ENCODE measurements at places on chromosomes 16 and 17.
A peak's percentile ranks its signal among the peaks of the same experiment; 100 is the strongest.

- peak; percentile 23 for DNase-seq
Measured at GRCh38 chr16:4376126-4376892, 4.7 kb downstream of the VASN start.

DNA sequence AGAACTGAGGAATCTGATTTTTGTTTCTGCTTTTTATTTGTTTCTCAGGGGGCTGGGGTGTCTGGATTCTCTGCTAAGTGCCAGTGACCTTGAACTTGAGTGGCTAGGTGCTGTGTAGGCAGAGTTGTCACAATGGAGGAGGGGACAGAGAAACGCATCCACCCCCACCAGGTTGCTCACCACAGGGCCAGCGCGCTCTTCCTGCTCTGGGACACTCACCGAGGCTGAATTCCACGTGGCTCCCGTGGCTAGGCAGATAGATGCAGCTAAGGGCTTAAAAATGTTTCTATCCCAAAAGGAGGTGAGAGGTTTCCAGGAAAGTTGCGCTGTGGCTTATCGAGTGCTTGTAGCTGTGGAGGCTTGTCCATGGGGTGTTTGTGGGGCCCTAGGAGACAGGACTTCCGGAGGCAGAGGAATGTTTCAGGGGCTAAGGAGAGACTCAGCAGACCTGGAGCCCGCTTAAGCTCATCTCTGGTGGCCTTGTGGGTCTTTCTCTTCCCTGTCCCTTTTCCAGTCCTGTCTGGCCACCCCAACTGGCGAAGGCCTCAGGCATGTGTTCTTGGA lies 36.8 kb downstream of the ADCY7 start:
- no peak for DNase-seq

GRCh38 chr17:39852239-39852638 lies 11.9 kb downstream of the IKZF3 start:
- no peak for DNase-seq

- peak; percentile 6 for DNase-seq
Measured at GRCh38 chr16:31382485-31383161, 10.5 kb upstream of the ITGAD start.

DNA sequence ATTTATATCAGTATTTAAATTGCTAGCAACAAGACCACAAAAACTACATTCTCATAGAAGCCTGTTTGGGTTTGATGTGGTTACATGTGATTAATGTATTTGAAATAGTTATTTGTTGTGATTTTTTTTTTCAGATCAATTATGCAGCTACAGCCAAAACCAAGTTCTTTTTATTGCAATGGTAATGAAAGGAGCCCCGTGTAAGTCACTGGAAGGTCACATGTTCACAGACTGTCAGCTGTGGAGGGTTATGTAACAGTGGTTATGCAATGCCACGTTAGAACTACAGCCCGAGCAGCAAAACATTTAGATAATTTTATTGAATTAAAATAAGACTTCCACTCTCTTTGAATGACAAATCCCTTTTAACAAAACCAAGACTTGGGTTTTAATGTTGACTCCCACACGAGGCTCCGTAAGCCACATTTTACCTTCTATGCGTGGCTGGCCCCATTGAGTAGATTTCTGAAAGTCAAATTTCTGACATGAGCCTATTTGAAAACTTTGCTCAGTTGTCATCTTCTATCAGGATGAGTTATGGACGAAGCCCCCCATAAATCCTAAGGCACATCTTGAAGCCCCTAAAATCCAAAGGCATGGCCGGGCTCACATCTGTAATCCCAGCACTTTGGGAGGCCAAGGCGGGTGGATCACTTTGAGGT lies 41.8 kb upstream of the SEC14L1 start:
- DNase-seq = peak; percentile 64

- no peak for DNase-seq
Measured at GRCh38 chr17:81267390-81268067, 27.6 kb downstream of the SLC38A10 start.

- DNase-seq = peak; percentile 7
Measured at GRCh38 chr16:46972429-46973206, 856 bp downstream of the DNAJA2 start.

- DNase-seq = no peak
Measured at GRCh38 chr17:21814776-21815175, 122.5 kb downstream of the KCNJ18 start.

GRCh38 chr17:32494621-32495358 lies 8.0 kb downstream of the CDK5R1 start:
- DNase-seq = peak; percentile 66

DNA sequence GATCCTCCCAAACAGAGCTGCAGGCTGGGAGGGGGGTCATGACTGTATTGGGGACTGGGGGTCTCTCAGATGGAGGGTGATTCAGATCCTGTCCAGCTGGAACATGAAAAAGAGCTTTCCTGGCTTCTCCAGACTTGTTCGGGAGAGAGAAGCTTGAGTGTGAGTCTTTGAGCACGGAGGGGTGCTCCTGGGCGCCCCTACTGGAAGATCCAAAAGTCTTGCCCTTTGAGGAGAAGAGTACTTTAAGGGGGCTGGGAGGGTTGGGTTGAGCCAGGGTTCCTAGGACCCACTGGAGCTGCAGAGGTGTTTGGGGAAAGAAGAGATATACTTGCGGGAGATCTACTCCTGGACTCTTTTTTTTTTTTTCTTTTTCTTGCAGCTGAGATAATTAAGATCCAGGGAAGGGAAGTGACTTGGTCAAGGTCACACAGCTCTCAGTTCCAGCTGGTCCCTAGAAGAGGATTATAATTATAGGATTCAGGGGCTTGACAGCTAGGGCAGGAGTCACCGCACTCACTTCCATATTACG lies 8.4 kb downstream of the RARA start:
- no peak for DNase-seq

GRCh38 chr17:72135546-72136325 lies 14.9 kb downstream of the SOX9 start:
- no peak for DNase-seq

DNA sequence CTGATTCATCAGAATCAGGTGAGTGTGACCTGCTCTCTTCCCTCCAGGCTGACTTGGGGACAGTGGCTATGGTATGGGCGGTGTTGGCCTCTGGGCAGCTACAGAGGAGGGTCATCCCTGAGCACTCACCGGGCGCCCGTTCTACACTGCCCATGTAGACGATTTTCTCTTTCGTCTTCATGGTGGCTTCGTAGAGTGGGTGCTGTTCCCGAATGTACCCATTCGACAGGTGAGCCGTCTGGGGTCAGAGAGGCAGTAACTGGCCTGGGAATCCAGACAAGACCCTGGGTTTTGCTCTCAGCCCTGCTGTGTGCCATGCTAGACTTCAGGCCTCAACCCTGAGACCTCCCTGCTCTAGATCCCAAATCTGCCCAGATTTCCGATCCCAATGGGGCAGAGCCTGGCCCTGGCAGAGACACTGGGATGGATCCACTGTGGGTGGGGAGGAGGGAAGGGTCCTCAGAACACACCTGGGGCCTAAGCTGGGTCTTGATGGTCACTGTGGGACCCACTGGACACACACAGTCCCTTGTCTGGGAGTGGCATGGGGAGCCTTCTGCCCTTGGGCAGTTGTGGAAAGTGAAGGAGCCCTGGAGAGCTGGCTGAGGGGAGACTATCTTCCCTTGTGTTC lies 13.2 kb downstream of the USP6 start:
- no peak for DNase-seq

GRCh38 chr16:19118938-19119431 lies 5.2 kb downstream of the ITPRIPL2 start:
- peak; percentile 18 for DNase-seq

- peak; percentile 64 for DNase-seq
Measured at GRCh38 chr17:50550661-50551432, 3.9 kb downstream of the SPATA20 start.

DNA sequence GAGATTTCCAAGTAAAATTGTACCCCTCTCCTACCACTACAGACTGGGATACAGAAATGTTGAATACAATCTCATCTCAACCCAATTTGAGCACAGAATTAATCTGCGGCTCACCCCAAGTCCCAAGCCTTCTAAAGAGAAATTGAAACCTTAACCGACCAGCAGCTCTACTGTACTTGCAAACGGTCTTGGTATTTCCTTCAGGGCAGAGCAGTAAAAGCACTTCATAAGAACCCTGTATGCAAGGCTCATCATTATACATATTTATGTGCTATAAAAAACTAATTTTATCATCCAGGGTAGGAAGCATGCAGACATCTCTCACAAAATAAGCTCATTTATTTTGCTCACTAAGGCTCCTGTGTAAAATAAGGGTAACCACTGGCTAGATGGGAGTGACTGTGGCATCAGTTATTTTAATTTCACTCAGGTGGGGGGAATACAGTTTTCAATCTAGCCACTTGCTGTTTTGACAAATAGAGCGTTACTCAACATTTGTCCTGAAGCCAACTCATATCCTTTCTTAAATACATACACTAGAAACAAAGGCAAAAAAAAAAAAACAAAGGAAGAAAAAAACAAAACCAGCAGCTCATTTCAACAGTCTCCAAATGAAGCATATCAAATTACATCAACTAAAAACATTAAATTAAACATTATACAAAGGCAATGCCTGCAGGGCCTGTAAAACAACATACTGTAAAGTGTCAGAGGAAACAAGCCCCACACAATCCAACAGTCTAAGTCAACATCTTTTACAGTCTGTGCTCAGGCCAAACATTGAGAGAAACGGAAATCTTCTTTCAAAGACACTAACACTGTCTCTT lies 65.0 kb downstream of the PARN start:
- no peak for DNase-seq

- no peak for DNase-seq
Measured at GRCh38 chr17:57607553-57608120, 137.5 kb downstream of the CCDC182 start.

GRCh38 chr17:76640550-76641380 lies 2.8 kb downstream of the ST6GALNAC1 start:
- DNase-seq = no peak

DNA sequence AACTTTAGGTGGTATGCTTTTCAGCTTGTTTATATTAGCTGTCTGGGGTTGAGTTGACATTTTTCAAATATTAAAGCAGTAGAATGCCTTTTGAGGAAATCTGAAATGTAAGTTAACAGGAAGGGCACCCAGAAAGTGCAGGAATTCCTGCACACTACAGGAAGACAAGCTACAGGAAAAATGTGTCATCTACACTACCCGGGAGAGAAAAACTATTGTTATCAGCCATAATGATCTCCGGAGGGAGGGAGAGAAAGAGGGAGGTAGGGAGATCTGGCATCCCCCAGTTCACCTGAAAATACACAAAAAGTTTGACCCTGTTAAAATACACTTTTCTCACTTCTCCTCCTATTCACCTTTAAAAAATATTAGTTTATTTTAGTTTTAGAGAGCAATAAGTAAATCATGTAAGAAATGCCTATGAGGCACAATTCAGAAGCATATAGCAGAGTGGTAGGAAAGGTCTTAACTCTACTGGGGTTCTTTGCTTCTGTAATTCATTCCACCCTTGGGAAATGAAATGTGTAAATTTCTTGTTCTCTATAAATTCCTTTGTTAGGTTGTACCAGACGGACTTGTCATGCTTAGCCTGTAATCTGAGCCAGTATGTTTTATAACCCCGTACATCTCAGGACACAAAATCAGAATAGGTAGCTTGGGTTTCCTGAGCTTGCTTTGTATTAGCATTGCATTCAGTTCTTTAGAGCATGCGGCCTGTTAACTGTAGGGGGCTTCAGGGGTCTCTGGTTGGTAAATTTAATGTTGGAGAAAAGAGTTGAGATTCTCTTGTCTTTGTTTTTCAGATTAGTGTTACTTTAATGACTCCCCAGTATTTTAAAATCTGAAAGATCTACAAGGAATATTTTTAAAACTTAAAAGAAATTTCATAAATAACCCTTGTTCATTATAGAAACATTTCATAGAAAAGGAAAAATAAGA lies 3.3 kb downstream of the MAP2K6 start:
- DNase-seq = no peak

DNA sequence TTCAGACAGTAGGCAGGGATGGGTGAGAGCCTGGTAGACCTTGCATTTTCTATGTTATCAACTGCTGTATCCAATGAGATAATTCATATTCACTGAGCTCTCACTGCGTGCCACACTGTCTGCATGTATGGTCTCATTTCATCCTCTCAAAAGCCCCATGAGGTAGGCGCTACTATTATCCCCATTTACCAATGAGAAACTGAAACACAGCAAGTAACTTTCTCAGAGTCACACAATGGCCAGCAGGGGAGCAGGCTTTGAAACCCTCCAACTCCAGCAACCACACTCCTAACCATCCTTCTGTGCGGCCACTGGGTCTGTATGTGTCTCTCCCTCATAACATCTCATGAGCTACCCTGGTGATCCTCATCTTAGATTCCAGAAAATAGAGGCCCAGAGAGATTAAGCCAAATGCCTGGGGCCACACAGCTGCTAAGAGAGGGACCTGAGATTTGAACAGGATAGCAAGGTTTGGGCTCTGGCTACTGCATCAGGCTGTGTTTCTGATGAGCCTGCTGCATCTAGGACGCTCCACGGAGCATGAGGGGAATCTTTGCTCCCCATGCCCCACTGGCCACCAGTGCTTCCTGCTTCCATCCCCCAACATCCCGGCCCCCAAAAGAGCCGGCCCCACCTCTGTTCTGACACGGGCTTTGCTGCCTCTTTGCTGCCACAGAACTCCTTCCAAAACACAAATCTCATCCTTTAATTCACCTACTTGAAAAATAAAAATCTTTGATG lies 3.2 kb downstream of the CCR7 start:
- no peak for DNase-seq

GRCh38 chr17:63486317-63487013 lies 9.6 kb downstream of the ACE start:
- no peak for DNase-seq

GRCh38 chr16:61580579-61580978 lies 455.7 kb downstream of the CDH8 start:
- DNase-seq = no peak

- DNase-seq = no peak
Measured at GRCh38 chr17:4394208-4395110, 28.0 kb upstream of the UBE2G1 start.

- no peak for DNase-seq
Measured at GRCh38 chr16:1509307-1510221, 16.4 kb downstream of the TELO2 start.

- DNase-seq = no peak
Measured at GRCh38 chr17:81723651-81724209, 11.6 kb downstream of the SLC25A10 start.

DNA sequence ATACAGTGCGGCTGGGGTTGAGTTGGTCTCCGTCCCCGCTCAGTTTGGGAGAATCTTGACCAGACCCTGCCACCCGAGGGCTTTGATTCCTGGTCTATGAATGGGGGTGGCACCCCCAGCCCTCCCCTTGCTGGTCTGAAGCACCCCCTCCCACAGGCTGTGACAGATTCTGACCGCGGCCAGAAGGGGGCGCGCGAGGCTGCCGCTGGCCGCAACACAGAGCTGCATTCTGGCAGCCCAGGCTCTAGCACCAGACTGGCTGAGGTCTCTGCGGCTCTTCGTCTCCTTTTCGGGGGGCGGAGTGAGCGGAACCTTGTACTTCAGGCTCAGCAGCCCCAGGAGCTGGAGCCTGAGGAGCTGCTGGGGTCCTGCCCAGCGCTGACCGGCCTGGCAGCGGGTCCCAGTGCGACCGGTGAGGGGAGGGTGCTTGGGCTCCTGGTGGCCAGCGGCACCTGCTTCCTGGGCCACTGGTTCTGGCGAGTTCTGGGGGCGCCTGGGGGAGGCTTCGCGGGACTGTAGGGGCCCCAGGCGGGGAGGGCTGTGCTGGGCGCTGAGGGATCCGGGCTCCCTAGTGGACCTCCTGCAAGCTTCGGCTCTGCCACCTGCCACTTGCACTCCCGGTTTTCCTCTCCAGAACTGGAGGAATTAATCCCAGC lies 1011.6 kb downstream of the KCNJ18 start:
- DNase-seq = no peak

- no peak for DNase-seq
Measured at GRCh38 chr17:63533433-63534077, 10.4 kb downstream of the KCNH6 start.

Measured in nucleus accumbens (tissue), 56 donors.